NCI-H2171 treated with DMSO at 0.1 percent for 48 hours (cell line): ENCODE measurements at places on chromosomes 1 and 21.
A peak's percentile ranks its signal among the peaks of the same experiment; 100 is the strongest.

- DNase-seq, result no peak
Observed at GRCh38 chr1:14568716-14569355, 29.6 kb upstream of the KAZN start.

DNA sequence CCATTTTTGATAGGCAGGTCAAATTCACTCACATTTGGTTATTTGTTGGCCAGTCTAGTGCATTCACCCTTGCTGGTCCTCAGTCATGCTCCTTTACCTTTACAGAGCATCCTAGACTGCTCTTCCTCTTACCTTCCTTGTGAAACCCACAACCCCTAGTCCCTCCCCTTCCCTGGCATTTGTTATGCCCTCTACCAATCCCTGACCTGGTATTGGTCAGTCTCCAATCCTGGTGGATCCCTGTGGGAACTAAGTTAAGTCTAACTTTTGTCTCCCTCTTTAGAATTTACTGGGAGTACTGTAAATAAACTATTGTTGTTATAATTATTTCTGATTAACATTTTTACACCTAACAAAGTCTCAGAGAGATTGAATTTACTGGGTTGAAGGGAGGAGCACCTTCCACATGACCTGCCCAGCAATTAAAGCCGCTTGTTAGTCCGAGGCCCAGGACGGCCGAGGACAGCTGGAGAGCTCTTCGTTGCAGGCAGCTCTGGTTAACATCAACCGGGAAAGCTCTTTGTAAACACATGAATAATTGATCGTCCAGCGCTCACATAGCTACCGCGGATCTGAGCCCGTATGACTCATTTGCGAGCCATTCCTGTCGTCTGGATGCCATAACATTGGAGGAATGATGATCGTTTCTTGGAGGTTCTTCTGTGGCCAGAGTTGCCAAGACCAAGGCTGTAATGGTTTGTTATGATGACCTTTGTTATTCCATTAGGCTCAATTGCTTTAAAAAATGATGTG is 31.9 kb downstream of the MTARC1 start:
- no peak for DNase-seq

DNA sequence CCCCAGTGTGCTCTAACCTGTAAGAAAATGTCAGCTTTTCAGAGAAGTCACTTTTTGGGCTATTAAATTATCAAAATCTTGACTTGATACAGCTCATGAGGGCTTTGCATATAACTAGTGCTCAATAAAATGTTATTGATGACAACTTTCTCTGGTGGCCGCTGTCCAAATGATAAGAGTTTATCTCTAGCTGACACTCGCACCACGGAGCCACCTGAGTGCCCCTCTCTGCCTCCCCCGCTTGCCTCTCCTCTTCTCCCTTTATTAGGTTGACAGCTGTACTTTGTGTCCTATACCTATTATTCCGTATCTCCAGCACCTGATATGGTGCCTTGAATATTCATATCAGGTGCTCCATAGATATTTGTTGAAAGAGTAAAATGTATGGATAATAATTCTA is 82.8 kb downstream of the PHTF1 start:
- no peak for DNase-seq

DNA sequence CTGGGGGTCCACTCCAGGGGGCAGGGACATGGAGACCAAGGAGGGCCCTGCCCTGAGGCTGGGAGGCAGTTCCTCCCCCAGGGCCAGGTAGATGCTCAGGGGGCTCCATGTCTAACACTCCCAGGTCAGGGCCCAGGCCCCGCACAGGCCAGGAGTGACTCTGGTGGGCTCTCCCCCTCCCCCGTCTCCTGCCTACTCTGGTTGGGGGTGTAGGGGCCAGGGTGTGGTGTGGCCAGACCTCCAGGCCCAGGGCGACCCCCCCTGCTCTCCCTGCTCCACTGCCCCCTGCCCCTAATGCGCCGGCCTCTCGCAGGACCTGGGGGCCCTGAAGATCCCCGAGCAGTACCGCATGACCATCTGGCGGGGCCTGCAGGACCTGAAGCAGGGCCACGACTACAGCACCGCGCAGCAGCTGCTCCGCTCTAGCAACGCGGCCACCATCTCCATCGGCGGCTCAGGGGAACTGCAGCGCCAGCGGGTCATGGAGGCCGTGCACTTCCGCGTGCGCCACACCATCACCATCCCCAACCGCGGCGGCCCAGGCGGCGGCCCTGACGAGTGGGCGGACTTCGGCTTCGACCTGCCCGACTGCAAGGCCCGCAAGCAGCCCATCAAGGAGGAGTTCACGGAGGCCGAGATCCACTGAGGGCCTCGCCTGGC is 19.7 kb upstream of the CCDC27 start:
- DNase-seq, result no peak

GRCh38 chr1:157404063-157404501 is 148.2 kb downstream of the FCRL5 start:
- DNase-seq, result no peak

- no peak for DNase-seq
Observed at GRCh38 chr1:156214024-156214748, 1.4 kb downstream of the PMF1 start.

- peak; percentile 9 for DNase-seq
Observed at GRCh38 chr21:29098156-29098555, 24.7 kb upstream of the CCT8 start.

- no peak for DNase-seq
Observed at GRCh38 chr1:167708940-167709389, 12.8 kb upstream of the MPZL1 start.

- DNase-seq, result no peak
Observed at GRCh38 chr1:25109531-25109951, 122.8 kb downstream of the SYF2 start.

DNA sequence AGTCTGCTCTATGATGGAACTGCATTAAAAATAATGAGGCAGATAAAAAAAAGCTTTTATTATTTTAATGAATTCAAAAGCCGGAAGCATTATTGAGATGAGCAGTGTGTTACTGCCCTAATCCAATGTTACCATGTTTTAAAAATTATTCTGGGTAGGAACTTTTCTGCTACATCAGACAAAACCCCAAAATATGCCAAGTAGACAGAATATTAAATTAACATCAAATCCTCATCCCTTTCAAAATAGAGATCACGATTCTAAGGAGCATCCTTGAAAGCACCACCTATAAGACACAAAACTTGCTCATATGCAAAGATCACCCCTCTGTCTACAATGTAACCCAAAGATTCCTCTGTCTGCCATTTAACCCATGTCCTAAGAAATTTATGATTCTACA is 357.5 kb downstream of the SMYD3 start:
- DNase-seq, result no peak

DNA sequence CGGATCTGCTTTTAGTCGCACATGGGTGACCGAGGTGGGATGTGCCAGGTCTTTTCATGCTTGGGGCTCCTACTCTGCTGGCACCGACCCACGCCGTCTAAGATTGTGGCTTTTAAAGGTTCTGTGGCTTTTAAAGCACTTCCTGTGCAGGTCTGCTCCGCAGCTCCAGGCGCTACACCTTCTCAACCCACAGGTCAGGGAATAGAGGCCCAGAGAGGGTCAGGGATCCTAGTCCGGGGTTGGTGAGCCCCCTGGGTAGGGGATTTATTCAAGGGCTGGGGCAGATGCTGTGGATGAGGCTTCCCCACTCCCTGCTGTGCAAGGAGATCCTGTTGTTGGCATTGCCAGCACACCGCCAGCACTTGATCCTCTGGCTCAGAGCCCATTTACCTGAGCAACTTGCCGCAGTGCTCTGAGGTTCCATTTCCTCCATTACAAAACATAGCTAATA is 212.8 kb upstream of the RAB4A start:
- DNase-seq, result peak; percentile 88

DNA sequence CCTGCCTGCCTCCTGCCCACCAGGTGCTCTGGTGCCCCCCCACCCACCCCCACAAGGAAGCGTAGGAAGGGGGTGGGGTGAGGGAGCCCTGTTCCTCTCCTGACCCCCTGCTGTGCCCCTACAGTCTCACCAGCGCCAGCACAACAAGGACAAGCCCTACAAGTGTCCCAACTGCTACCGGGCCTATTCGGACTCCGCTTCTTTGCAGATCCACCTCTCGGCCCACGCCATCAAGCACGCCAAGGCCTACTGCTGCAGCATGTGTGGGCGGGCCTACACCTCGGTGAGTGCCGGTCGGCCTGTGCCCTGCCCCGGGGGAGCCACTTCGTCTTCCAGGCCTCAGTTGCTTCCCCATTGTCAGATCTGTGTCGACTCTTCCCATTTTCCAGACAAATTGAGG is 25.9 kb downstream of the A3GALT2 start:
- no peak for DNase-seq

DNA sequence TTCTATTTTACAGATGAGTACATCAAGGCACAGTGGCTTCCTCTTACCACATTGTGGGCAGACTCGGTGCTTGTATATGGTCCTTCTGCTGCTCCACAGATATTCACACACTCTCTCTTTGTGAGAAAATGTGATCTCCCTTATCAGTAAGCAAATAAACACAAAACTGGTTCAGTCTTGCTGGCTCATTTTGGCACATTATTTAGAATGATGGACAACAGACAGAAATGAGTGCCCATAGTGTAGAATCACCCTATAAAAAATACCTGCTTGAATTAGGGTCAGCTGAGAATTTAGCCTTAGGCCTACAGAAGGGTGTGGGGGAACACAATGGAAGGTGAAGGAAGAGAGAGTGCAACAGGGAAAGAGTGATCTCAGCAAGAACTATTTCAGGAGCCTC is 423.1 kb downstream of the HLX start:
- no peak for DNase-seq

DNA sequence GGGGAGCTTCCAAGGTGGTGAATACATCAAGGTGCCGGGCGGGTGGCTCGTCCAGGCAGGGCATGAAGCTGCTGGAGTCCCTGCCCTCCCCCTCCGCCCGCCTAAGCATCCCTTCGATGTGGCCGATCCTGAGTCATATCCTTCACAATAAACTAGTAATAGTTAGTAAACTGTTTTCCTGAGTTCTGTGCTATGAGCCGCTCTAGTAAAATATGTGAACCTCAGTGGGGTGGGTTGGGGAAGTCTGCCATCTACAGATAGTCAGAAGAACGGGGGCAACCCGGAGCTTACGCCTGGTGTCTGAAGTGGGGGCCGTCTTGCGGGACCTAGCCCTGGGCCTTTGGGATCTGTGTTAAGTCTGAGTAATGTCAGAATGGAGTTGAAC is 21.6 kb downstream of the C2CD2 start:
- DNase-seq, result no peak

GRCh38 chr21:45019887-45020537 is 54.4 kb upstream of the ADARB1 start:
- no peak for DNase-seq

DNA sequence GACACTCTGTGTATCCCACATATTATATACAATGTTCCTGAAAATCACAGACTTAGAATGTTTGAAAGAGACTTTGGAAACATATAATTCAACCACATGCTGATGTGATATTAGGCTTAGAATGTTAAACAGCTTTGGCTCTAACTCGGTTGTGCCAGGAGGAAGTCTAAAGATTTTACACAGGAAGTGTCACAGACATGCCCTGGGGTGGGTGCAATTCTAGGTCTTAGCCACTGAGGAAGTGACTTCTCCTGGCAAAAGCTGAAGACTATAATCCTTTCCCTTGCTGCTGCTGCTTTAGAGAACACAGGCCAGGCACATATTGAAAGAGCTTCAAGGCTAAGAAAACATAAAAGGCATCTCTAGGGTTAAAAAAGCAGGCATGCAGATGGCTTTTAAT is 51.0 kb downstream of the RPL5 start:
- no peak for DNase-seq

GRCh38 chr1:89590341-89591080 is 42.4 kb upstream of the LRRC8C start:
- DNase-seq, result no peak

GRCh38 chr1:42529724-42530181 is 66.7 kb downstream of the CCDC30 start:
- DNase-seq, result no peak

DNA sequence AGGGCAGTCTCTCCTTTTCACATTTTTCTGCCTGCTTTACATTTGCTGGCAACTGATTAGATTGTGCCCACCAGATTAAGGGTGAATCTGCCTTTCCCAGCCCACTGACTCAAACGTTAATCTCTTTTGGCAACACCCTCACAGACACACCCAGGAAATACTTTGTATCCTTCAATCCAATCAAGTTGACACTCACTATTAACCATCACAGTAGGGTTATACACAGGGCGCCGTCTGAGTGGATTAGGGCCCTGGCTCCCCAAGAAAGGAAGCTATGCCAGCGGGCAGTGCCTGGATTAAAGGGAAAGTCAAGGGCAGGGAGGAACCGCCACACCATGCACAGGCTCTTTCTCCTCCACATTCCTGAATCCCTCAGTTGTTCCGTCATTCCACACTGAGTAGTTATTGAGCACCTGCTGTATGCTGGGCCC is 56.2 kb downstream of the EVA1C start:
- no peak for DNase-seq

DNA sequence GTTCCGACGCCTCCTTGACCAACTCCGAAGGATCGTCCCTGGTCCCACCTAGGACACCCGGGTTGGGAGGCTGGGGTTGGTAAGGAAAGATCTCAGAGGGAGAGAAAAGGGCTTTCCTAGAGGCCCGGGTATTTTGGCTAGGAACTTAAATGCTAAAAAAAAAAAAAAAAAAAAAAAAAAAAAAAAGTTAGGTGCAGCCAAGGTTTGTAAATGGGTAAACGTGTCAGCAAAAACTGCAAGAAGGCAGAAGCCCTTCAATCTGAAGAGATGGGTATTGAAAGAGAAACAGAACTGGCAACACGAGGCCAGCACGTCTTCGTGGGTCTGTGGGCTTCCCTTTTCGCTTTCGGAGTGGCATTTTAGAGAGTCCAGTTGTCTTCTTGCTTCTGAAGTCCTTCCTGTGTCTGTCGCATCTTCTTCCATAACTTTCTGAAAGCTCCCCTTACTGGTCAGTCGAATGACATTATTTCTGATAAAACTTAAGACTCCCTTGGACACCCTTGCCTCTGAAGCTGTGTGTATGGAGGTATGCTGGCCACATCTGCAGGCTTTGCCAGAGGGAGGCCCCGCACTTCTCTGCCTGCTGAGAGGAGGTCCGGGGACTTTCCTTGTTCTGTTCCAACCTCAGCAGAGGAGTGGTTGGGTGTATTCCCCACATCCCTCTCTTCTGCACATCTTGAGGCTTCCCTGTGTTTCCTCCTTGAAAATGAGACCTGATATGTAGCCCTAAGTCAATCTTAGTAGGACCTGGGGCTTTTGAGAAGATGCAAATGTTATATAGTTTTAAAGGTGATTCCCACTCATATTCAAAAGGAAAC is 745 bp downstream of the RCSD1 start:
- peak; percentile 41 for DNase-seq

DNA sequence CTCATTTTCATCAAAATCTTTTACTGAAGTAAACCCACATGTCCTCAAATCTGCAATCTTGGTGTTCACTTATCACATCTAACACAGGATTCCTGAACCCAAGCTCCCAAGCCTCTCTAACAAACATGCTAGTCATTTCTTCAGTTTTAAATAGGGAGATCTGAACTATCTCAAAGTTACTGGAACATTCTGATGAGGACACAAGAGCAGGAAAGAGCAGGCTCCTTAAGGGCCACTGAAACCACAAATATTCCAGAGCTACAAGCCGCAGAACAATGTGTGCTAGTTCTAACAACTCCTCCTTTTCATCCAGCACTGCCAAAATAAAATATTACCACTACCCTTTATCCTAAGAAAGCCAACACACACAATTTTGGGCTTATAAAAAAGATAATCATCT is 38.9 kb downstream of the WARS2 start:
- no peak for DNase-seq

GRCh38 chr1:227938276-227938675 is 9.5 kb downstream of the WNT9A start:
- DNase-seq, result no peak
